ENCODE measurements at places on chromosomes 7 and 10.

DNA sequence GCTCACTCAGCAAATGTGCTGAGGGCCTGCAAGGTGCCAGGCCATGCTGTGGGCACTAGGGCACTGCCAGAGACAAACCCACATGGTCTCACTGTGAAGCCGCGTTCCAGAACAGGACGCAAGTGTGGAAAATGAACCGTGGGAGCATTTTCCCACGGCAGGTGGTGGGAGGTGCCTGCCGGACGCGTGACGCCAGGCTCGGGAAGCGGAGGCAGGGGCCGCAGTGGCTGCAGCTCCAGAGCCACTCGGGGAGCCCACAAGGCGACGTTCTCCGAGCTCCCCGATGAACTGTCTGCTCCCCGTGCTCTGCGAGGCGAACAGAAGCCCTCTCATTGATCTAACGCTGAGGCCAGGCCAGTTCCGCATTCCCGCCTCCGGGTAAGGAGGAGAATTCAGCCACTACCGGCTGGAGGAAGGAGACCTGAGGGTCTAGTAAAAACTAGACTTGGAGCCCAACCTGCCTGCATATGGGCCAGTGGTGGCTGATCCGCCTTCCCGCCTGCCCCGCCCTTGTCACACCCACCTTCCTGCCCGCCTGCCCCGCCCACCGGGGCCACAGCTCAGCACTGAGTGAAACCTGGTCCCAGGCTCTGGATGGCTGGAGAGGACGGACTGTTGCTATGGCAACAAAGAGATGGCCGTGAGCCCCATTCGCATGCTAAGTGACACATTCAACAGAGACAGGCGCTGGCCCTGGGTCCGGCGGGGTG lies 13.1 kb downstream of the ADGRA1 start:
- no peak for DNase-seq

GRCh38 chr10:98150544-98150943 lies 16.1 kb downstream of the R3HCC1L start:
- peak; percentile 41 for DNase-seq

GRCh38 chr10:20608503-20608902 lies 288.6 kb downstream of the NEBL start:
- no peak for DNase-seq

GRCh38 chr10:52252307-52252706 lies 61.8 kb upstream of the DKK1 start:
- DNase-seq = no peak

- DNase-seq = no peak
Observed at GRCh38 chr7:50982626-50983025, 199.9 kb upstream of the GRB10 start.

GRCh38 chr10:72173619-72174296 lies 42.1 kb upstream of the ANAPC16 start:
- DNase-seq = peak; percentile 38
